ENCODE measurements at places on chromosomes 5 and 9. TPM values are rescaled to one million over a fixed set of nuclear protein-coding genes. Genes with fewer than 3 reads are reported as not detected.
A peak's percentile ranks its signal among the peaks of the same experiment; 100 is the strongest.

The IL13 gene
- total RNA-seq, result not detected

The PTPRD gene
- 25.8 TPM for total RNA-seq

The PCDHGA8 gene
- total RNA-seq, result 1.0 TPM

The ABO gene
- 1.8 TPM for total RNA-seq

The SAXO1 gene
- total RNA-seq, result under 0.01 TPM

DNA sequence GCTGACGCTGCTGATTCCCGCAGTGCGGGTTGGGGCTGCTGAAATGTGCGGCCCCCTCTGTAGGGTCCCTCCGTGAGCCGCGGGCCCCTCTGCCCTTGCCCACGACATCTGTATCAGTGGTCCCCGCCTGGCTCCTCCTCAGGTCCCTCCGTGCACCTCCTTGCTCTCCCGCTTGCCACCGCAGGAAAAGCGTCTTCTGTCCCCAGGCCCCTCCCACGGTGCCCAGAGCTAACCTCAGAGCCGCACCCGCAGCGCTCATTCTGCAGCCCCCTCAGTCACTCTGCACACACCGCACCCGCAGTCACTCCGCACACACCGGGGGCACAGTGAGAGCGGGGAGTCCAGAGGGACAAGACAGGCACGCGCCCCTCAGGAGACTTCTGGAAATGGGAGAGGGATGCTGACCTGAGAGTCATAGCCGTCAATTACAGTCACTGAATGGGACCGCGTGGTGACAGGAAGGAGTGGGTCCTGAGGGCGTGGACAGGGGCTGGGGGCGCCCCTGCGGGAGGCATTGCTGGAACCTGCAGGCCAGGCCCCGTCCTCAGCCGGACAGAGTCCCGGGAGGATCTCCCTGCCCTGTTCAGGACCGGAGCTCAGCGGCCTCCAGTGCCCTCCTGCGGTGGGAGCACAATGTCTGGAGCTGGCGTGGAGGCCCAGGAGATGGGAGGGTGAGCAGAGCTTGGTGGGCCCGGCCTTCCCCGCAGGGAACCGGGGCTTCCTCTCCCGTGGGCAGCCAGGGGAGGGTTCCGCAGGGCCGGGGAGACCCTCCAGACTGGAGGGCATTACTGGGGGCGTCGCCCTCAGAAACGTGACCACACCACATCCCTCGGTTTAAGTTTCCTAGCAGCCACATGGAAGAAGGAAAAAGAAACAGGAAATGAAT is 66.1 kb upstream of the CTSL start:
- DNase-seq, result no peak

DNA sequence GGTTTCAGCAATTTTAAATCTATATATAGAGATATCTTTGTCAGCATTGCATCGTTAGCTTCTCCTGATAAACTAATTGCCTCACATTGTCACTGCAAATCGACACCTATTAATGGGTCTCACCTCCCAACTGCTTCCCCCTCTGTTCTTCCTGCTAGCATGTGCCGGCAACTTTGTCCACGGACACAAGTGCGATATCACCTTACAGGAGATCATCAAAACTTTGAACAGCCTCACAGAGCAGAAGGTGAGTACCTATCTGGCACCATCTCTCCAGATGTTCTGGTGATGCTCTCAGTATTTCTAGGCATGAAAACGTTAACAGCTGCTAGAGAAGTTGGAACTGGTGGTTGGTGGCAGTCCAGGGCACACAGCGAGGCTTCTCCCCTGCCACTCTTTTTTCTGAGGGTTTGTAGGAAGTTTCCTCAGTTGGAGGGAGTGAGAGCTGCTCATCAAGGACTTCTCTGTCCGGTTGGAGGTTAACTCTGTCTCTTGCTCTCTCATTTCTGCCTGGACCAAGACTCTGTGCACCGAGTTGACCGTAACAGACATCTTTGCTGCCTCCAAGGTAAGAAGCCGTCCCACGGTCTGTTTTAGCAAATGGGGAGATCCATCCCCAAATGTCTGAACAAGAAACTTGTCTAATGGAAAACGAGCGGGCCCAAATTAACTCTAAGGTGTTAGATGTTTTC is at the start of gene IL4:
Gene IL4, plus strand, starts transcription at position 51 of the 692 bp plus-strand sequence. Its CDS starts 62 bp downstream, at position 113.
- no peak for DNase-seq

DNA sequence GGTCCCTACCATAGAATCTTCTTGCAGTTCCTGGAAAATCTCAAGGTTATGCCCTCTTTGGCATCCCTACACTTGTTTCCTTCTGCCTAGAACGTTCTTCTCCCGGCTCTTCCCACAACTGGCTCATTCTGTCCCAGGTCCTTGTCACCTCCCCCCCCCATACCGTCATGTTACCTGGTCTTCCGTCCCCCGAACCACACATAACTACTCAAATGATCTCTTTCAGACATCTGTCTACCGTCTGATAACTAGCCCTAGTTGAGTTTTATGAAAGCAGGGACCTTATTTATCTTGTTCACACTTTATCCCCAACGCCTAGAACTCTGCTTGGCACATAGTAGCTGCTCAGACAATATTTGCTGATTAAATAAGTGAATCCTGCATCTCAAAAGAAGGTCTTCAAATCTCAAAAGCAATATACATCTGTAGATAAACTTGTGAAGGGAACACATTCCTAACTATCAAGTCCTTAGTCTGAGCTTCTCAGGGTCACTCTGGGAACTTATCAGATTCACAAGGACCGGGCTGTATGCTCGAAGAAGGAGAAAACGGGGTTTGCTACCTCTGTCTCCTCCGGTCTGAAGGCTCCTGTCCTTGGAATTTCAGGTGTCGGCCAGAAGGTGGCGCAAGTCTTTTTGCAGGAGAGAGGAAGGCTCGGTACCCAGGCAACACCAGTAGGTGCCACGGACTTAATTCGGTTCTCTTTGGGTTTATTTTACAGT is 30.0 kb downstream of the LCP2 start:
- peak; percentile 12 for DNase-seq

GRCh38 chr5:111706345-111706744 is 50.6 kb downstream of the NREP start:
- DNase-seq, result no peak

DNA sequence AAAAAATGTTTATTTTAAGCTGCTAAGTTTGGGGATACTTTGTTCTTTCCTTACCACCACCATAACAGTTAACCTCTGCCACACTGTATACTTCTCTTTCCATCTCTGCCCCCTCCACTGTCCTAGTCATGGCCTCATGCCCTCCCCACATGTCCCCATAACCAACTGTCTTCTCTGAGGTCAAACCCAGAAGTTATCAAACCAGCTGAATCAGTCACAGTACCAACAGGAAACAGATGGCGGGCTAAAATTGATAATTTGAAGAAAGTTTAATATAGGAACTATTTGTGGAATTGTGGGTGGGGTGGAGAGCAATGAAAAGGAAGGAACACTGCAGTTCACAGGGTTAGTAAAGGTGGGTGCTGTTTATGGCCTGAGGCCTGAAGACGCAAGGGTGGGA is 5.7 kb upstream of the DCTN4 start:
- DNase-seq, result no peak

DNA sequence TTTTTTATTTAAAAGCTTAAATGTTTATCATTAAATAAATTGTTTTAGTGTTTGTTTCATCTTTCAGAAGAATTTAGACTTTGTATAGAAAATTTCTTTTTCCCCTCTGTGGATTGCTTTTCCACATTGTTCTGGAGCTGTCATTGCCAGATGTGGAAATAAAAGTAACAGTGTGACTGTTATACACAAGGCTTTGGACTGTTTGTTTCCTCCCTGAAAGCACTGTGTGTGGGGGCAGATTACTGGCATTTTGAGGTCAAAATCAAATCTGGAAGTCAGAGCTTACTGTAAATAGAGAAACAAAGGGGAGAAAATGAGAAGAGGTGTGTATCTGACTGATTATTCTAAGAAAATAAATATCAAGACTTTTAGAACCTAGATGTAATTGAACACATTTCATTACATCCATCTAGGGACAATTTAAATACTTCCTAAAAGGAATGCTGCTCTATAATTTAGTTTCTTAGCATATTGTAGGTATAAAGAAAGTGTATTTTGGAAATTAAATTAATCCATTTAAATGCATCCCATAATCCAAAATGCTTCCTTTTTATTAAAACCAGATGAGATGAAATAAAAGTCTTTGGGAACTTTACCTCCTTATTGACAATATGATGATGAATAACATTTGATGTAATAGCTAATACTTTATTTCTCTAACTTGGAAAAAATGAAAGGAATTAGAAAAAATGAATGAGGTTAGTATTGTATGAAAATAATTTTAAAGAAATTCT is 51.9 kb downstream of the ERCC6L2 start:
- no peak for DNase-seq

DNA sequence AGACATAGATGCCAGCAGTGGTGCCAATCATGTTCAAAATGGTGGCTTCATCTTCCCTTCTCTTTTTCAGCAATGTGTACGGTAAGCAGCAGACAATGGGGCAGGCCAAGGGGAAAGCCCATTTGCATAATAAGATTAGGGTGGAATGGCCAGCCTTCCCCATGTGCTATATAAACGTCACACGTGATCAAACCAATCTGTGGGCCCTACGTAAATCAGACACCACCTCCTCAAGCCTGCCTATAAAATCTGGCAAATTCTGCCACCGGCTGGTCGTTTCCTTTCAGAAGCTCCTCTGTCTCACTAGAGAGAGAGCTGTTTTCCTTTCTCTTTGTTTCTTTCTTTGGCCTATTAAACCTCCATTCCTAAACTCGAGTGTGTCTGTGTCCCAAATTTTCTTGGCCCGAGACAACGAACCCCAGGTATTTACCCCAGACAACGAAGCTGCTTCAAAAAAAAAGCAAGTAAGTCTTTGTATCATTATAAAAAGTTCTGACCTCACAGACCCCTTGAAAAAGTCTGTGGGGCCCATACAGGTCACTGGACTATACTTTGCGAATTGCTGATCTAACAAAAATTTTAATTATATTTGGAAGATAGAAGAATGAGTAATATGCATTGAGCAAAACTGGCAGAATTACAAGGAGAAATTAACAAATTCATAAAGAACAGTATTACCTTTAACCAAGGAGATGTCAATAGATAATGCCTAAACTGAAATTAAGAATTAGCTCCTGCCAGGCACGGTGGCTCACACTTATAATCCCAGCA is 15.2 kb downstream of the ZBTB5 start:
- no peak for DNase-seq

- peak; percentile 81 for DNase-seq
These were observed 59.0 kb upstream of the KLF4 start for GRCh38 chr9:107548298-107549142.

DNA sequence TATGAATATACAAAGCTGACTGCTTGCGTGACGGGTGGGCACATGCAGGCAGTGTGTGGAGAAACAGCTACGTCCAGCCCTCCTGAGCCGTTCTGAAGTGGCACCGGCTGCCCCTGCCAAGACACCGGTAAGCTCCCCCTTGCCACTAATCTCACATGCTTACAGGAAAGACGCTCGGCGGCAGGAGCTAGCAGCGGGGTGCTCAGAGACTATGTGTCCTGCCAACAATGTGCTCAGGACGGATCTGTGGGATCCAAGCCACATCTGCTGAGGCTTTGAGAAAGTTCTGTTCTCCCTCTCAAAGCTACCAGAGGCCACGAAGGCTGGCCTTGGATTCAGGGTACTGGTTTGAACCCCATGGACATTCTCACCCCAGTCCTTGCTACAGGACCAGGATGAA is 157.2 kb upstream of the PHYKPL start:
- no peak for DNase-seq

DNA sequence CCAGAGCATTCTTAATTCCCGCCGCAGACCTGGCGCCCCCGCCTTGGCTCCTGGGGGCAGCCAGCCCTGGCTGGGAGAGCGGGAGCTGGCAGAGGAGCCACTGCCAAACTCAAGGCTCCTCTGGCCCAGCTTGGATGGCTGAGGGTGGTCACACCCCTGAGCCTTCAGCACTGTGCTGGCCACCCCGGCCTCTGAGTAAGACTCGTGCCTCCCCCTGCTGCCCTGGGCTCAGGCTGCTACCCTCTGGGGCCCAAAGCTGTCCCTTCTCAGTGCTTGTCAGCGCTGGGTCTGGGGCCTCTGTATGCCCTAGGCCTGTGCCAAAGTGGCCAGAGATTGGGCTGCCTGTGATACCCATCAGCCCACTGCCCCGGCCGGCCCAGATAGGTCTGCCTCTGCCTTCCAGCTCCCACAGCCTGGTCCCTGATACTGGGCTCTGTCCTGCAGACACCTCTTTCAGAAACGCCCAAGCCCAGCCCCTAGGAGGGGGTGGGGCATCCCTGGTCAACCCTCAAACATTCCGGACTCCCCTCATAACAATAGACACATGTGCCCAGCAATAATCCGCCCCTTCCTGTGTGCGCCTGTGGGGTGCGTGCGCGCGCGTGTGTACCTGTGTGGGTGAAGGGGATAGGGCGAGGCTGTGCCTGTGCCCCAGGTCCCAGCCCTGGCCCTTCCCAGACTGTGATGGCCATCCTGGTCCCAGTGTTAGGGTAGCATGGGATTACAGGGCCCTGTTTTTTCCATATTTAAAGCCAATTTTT is 4.4 kb upstream of the PRR7 start:
- no peak for DNase-seq

- DNase-seq, result no peak
These were observed 3.0 kb downstream of the MVB12B start for GRCh38 chr9:126329476-126330275.

DNA sequence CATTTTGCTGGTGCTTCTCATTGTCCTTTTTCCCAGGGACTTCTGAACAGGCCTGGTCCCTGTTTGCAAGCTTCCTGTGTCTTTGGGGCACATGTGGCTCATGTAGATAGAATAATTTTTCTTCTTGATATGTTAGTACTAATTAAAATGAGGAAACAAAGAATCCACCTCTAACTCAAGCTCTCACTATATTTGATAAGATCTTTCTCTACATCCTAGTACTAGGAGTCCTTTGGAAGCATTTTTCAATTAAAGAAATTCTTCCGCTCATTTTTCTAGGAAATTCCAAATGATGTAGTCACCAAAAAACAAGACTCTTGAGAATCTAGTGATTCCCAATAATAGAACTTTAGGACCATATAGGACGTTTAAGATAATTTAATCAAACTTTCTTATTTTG is 165.3 kb downstream of the SEC61B start:
- no peak for DNase-seq

GRCh38 chr9:112341730-112342129 is 8.3 kb upstream of the PTBP3 start:
- peak; percentile 60 for DNase-seq

GRCh38 chr9:12818431-12819000 is 43.7 kb downstream of the LURAP1L start:
- DNase-seq, result no peak

DNA sequence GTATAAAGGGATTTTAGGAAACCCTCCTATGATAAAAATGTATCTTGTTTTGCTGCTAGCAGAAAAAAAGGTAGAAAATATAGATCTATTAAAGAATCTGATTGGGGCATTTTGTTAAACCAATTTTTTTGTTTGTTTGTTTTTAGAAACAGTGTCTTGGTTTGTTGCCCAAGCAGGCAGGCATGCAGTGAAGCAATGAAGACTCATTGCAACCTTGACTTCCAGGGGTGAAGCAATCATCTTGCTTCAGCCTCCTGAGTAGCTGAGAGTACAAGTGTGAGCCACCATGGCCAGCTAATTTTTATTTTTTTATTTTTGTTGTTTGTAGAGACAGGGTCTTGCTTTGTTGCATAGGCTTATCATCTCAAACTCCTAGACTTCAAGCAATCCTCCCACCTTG is 755.8 kb upstream of the EDIL3 start:
- DNase-seq, result no peak

- DNase-seq, result no peak
These were observed 5.2 kb upstream of the MGAT1 start for GRCh38 chr5:180807654-180808414.
